ENCODE measurements at places on chromosomes 4 and X.

DNA sequence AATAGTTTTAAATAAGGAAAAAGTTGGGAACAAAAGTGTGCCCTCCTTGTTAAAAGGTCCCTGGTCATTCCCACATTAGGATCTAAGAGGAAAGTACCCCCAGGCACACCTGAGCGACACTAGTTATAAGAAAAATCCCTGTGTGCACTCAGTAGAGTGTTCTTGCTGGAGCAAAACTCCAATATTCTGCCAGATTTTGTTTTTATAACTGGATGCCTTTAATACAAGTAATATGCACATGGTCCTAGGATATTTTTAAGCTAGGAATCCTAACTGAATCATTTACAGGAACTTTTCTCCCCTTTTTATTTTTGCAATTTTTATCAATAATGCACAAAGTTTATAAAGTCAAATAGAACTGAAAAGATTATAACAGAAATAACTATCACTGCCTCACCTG is 68.6 kb downstream of the BEND4 start:
- no peak for DNase-seq

- no peak for DNase-seq
Observed at GRCh38 chr4:137393044-137393443, 139.2 kb downstream of the PCDH18 start.

DNA sequence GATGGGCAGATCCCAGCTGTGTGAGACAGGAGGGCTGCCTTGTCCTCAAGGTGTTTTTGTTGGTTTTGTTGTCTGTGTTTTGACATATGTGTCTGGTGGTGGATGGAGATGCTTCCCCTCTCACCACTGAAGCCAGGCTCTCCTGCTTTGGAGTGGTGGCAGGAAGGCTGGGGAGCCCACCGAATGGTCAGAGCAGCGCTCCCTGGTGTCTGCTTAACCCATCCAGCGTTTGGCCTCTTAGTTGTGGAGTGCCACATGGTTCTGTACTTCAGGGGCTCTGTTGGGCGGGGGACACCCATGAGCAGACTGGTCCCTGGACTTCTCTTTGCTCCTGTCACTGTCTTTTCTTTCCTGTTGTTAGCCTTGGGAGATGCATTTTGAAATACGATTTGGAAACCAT is 51.9 kb downstream of the DLG3 start:
- no peak for DNase-seq

- no peak for DNase-seq
Observed at GRCh38 chr4:139630126-139630495, 35.5 kb upstream of the MGST2 start.

DNA sequence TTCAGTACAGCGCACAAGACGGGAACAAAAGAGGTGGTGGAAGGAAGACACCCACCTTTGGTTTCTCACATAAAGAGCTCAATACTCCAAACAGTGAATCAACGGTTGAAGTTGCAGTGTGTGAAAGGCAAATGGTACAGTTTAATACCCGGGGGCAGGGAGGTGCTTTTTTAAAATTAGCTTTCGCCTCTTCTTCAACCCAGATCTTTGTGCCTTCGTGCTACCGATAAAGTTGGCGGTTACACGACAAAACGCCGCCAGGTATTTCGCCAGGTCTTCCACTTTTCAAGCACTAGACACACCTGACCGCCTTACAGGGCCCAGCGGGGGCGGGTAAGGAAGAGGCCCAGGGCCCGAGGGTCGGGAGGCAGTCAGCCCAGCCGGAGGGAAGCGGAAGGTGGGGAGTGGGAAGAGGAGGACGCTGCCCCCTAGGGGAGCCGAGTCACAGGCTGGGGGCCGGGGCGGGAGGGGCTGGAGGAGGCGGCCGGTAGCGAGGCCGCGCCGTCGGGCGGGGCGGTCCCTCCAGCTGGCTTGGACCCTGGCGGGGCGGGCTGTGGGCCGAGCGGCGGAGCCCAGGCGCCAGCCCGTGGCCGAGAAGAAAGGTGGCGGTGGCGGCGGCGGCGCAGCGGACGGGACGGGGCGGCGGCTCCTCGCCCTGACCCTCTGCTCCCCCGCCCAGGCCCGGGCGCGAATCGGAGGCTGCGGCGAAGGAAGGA is 16.0 kb downstream of the UTP3 start:
- DNase-seq, result peak; percentile 53

- no peak for DNase-seq
Observed at GRCh38 chr4:101651778-101652177, 138.8 kb upstream of the BANK1 start.

DNA sequence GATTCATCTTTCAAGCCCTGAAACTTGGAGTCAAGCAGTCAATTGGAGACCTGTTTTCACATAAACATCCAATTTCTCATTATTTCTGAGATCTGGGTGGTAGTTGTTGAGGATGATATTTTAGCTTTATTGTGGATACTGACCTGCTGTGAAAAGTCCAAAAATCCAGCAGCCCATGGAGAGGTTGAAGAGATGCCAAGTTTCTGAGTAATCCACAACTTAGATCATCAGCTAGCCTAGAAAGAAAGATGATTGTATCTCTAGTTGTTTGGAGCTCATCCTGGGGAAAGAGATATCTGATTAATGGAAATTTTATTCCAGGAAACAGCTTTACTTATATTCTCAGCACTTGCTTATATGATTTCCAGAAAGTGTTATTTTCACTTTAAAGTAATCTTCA is 48.6 kb upstream of the DCX start:
- DNase-seq, result no peak

DNA sequence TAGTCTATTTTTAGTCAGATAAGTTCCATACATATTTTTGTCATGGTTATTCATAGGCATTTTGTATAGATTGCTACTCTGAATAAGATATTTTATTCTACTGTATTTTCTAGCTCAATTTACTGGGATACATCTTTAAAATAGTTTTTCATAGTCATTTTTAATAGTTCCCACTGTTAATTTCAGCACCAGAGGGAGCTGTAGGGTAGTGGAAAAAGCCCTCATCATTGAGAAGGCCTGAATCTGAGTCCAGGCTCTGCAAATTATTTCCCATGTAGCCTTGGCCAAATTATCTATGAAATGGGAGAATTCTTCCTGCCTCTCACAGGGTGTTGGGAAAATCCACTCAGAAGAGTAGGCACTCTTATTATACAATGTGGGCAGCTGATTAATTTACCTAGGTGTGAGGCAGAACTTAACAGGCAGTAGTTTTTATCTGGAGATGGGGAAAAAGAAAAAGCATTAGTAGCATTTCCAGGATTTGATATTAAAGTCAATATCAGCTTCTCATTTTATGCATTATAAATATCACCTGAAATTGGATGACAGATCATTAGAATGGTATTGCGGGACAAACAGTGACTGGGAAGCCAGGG is 102.9 kb upstream of the PAQR3 start:
- no peak for DNase-seq

- no peak for DNase-seq
Observed at GRCh38 chrX:120857240-120857639, 18.4 kb downstream of the CT47B1 start.

DNA sequence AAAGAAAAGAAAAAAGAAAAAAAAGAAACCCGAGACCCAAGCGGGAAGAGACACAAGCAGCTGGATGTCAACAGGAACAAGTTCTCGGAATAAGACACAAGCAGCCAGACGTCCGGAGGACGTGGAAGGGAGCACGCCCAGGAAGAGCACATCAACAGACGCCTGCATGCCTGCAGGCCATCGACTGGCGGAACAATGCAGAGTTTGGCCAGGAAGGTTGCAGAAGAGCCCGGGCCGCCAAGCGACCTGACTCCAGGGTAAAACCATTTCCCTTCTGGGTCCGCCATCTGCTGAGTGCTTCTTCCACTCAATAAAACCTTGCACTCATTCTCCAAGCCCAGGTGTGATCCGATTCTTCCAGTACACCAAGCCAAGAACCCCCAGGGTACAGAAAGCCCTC is 95.6 kb upstream of the PRR32 start:
- no peak for DNase-seq

DNA sequence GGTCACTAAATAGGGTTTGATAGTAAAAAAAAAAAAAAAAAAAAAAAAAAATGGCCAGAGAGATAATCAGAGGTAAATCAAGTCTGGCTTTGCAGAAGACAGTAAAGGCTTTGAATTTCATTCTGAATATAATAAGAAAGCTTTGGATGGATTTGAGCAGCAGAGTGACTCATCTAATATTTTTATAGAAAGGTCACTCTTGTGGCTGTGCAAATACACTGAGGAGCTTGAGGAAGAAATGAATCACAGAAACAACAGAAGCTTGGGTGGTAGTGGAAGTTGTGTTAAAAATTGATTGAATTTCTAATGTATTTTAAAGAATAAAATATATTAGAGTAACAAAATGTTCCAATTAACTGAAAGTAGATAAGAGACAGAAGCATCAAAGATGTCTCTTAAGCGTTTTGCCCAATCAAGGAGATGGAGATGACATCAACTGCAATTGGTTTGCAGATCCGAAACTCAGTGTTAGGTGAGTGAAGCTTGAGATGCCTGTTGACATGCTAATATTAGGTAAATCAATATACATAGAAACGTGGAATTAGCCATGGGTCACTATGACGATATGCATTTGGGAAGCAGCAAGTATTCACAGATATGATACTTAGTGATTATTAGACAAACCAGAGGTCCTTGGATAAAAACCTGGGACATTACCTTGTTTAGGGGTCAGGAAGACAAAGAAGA is 280.5 kb downstream of the GPM6A start:
- DNase-seq, result no peak

DNA sequence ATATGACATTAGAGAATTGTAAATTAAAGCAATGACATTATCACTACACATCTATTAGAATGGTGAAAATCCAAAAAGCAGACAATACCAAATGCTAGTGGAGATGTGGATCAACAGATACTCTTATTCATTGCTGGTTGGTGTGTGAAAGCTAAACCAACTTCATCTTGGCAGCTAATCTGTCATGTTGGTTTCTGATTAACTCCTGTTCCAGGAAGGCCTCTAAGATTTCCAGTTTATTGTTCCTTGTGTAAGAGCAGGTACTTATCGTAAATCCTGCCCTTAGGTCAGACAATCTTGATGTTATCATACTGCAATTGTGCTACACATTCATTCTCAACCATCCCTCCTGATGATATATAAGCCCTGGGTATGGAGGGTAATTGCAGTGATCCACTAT is 809.0 kb upstream of the DIAPH2 start:
- DNase-seq, result no peak
